ENCODE measurements at places on chromosomes 3 and 15. TPM values are rescaled to one million over a fixed set of nuclear protein-coding genes. Genes with fewer than 3 reads are reported as not detected.

- H3K4me3 ChIP-seq, result no peak overlapping the region
- H3K27me3 ChIP-seq, result no peaks in the 10 kb centered on the region
- no peaks in the 10 kb centered on the region for H3K36me3 ChIP-seq
- no peaks in the 10 kb centered on the region for H3K4me1 ChIP-seq
- H3K27ac ChIP-seq, result no peak overlapping the region
Measured at GRCh38 chr3:176951144-176951543, 246.1 kb downstream of the TBL1XR1 start.

DNA sequence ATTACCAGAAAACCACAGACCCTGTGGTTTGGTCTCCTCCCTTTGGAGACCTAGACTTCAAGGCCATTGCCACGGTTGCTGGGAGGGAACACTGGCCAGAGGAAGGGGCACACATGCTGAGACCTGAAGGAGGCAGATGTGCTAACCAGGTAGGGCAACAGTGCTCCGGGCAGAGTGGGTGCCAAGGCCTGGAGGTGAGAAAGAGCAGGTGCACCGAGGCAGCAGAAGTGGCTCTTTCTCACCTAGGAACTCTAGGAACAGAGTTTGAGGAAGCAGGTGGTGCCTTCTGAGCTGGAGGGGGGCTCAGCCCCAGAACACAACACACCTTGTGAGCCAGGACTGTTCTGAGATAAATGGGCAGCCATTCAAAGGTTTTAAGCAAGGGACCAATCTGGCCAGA is 106.1 kb downstream of the MEGF11 start:
- peaks cover 7% of the 10 kb centered on the region for H3K4me1 ChIP-seq
- H3K27me3 ChIP-seq, result no peaks in the 10 kb centered on the region

DNA sequence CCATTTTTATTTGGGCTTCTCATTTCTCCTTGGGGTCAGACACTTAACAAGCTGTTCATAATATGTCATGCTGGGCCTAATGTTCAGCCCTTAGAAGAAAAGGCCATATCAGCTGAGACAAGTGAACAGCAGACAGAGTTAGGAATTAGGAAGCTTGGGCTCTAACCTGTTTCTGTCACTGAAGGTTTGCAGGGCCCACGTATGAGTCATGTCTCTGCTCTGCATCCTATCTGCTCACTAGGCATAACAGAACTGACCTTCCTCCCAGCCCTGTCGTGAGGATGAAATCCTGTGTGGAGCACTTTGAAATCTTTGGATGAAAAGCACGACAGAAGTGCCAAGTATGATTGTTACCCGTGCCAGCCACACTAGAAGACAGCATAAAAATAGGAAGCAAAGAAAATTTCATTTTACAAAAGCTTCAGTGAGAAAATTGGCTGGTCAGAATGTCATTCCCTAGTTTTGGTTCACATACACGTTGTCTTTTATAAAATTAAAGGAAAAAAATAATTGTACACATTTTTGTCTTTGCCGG is 26.5 kb upstream of the CD47 start:
- no peaks in the 10 kb centered on the region for H3K36me3 ChIP-seq
- no peak overlapping the region for H3K27ac ChIP-seq
- DNase-seq, result no peak
- H3K27me3 ChIP-seq, result no peaks in the 10 kb centered on the region
- no peak overlapping the region for H3K4me3 ChIP-seq

Gene SLC28A2
- 4.0 TPM for total RNA-seq

DNA sequence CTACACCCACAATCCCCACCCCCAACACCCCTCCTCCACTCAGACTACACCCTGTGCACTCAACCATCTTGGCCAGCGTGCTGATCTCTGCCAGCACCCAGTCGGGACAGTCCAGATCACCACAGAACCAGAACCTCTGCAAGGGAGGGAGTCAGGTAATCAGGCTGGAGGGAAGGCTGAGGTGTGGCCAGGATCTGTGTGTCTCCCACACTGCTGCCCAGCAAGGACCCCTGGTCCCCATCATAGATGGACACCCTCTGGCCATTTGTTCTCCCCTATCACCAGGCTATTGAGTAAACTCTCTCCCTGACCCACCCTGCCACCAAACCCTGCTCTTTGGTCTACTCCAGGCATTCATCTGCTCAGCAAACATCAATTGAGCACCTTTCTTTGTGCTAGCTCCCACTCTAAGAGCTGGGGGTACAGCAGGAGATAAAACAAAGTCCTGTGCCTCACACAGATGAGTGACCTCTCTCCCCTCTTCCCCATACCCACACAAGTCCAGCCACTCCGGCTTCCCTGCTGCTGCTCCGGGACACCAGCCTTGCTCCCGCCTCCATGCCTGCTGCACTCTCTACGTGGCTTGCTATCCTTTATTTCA is 134.8 kb downstream of the TBC1D2B start:
- H3K36me3 ChIP-seq, result no peaks in the 10 kb centered on the region
- H3K27ac ChIP-seq, result no peak overlapping the region
- no peaks in the 10 kb centered on the region for H3K27me3 ChIP-seq
- no peak overlapping the region for H3K4me3 ChIP-seq
- DNase-seq, result peak; percentile 42

GRCh38 chr15:47987908-47988532 is 132.8 kb upstream of the SLC24A5 start:
- H3K4me1 ChIP-seq, result peaks cover 5% of the 10 kb centered on the region
- H3K36me3 ChIP-seq, result no peaks in the 10 kb centered on the region
- peak; percentile 58 for DNase-seq
- no peak overlapping the region for H3K27ac ChIP-seq
- H3K4me3 ChIP-seq, result no peak overlapping the region

DNA sequence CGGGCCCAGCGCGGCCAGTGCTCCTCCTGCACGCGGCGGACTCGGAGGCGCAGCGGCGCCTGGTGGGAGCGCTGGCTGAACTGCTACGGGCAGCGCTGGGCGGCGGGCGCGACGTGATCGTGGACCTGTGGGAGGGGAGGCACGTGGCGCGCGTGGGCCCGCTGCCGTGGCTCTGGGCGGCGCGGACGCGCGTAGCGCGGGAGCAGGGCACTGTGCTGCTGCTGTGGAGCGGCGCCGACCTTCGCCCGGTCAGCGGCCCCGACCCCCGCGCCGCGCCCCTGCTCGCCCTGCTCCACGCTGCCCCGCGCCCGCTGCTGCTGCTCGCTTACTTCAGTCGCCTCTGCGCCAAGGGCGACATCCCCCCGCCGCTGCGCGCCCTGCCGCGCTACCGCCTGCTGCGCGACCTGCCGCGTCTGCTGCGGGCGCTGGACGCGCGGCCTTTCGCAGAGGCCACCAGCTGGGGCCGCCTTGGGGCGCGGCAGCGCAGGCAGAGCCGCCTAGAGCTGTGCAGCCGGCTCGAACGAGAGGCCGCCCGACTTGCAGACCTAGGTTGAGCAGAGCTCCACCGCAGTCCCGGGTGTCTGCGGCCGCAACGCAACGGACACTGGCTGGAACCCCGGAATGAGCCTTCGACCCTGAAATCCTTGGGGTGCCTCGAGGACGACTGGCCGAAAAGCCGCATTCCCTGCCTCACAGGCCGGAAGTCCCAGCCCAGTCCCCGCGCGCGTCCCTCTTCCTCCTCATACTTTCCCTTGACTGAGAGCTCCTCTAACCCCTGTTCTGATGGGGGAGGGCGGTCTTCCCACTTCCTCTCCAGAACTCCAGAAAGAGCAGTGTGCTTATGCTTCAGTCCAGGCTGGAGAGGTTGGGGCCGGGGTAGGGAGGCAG is 1.4 kb upstream of the IL17RC start:
- peak overlapping the region; percentile 7 for H3K27ac ChIP-seq
- peak; percentile 88 for DNase-seq
- H3K4me3 ChIP-seq, result peak overlapping the region; percentile 77
- H3K27me3 ChIP-seq, result peaks cover 10% of the 10 kb centered on the region
- no peaks in the 10 kb centered on the region for H3K4me1 ChIP-seq

GRCh38 chr15:72231833-72232478 is 966 bp upstream of the PKM start:
- peaks cover 25% of the 10 kb centered on the region for H3K36me3 ChIP-seq
- H3K4me3 ChIP-seq, result peak overlapping the region; percentile 99
- peak; percentile 63 for DNase-seq

- peaks cover 4% of the 10 kb centered on the region for H3K4me1 ChIP-seq
- no peaks in the 10 kb centered on the region for H3K27me3 ChIP-seq
- H3K27ac ChIP-seq, result no peak overlapping the region
- peak overlapping the region; percentile 12 for H3K4me3 ChIP-seq
- H3K36me3 ChIP-seq, result peaks cover 3% of the 10 kb centered on the region
Measured at GRCh38 chr3:179194931-179195330, 46.8 kb downstream of the PIK3CA start.

GRCh38 chr15:63763476-63764123 is 70.1 kb downstream of the HERC1 start:
- H3K4me3 ChIP-seq, result no peak overlapping the region
- H3K27ac ChIP-seq, result peak overlapping the region; percentile 22
- H3K27me3 ChIP-seq, result no peaks in the 10 kb centered on the region
- DNase-seq, result no peak
- no peaks in the 10 kb centered on the region for H3K36me3 ChIP-seq

Gene UBXN7
- 109 TPM for total RNA-seq

DNA sequence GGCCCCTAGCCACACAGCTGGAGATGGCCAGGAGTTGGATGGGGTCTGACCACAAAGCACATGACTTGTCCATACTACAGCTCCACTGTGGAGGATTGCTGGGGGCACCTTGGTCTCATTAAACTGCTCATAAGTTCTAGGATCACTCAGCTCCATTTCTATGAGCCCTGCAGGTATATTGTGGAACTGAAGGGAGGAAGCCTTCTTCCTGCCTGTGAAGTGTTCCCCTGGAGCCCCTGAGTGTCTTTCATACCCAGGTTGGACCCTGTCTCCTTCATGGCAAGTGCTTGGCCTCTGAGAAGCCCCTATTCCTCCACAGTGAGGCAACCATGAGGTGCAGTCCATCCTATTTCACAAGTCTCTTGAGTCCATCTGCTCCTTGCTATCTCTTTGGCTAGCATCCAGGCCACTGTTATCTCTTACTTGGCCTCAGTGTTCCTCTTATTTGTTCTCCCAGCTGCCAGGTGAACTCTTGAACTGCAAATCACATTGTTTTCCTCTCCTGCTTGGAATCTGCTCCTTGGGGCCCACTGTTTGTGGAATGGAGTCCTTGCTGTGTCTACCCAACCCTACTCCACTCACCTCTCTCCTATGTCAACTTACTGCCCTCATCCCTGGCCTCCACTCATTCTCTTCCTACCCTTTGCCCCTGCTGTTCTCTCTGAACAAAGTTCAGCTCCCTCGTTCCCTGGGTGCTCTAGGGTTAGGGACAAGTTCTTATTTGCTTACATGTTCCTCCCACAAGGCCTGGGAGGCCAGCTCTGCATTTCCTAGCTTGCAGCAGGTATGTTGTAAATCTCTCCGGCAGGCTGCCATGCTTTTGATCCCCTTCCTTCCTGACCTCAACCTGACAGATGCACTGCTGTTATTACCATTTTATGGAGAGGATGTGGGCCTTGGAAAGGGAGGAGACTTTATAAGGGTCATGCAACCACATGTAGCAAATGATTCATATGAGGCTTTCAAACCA is 1.2 kb downstream of the ACOX2 start:
- H3K27me3 ChIP-seq, result no peaks in the 10 kb centered on the region
- peak overlapping the region; percentile 34 for H3K4me3 ChIP-seq
- no peaks in the 10 kb centered on the region for H3K36me3 ChIP-seq
- peaks cover 27% of the 10 kb centered on the region for H3K4me1 ChIP-seq

GRCh38 chr3:41223078-41223477 is 23.8 kb downstream of the CTNNB1 start:
- H3K36me3 ChIP-seq, result peaks cover 49% of the 10 kb centered on the region
- H3K4me3 ChIP-seq, result no peak overlapping the region
- H3K4me1 ChIP-seq, result no peaks in the 10 kb centered on the region
- no peaks in the 10 kb centered on the region for H3K27me3 ChIP-seq

GRCh38 chr3:113274425-113275257 is 63.3 kb downstream of the BOC start:
- no peaks in the 10 kb centered on the region for H3K4me1 ChIP-seq
- peak overlapping the region; percentile 96 for H3K27ac ChIP-seq
- no peak overlapping the region for H3K4me3 ChIP-seq
- H3K36me3 ChIP-seq, result no peaks in the 10 kb centered on the region
- DNase-seq, result no peak

GRCh38 chr15:53759411-53759931 is at the start of gene WDR72:
TSS of gene WDR72 (minus strand) at chr15:53759663. CDS start at chr15:53733149, 26,514 bp downstream.
- H3K27me3 ChIP-seq, result peaks cover 38% of the 10 kb centered on the region
- H3K4me1 ChIP-seq, result no peaks in the 10 kb centered on the region
- no peak within 1 kb of the TSS for H3K27ac ChIP-seq
- no peaks in the 10 kb centered on the region for H3K36me3 ChIP-seq
- H3K4me3 ChIP-seq, result peak within 1 kb of the TSS; percentile 77
- DNase-seq, result peak; percentile 88

GRCh38 chr15:91897585-91898372 is 44.3 kb downstream of the SLCO3A1 start:
- no peaks in the 10 kb centered on the region for H3K27me3 ChIP-seq
- H3K4me1 ChIP-seq, result no peaks in the 10 kb centered on the region
- no peak overlapping the region for H3K4me3 ChIP-seq
- H3K27ac ChIP-seq, result no peak overlapping the region
- DNase-seq, result no peak

Gene MYH15
- 0.15 TPM for total RNA-seq

- peaks cover 15% of the 10 kb centered on the region for H3K36me3 ChIP-seq
- no peak overlapping the region for H3K4me3 ChIP-seq
- H3K27me3 ChIP-seq, result no peaks in the 10 kb centered on the region
Measured at GRCh38 chr3:189952272-189952671, 168.4 kb downstream of the P3H2 start.

GRCh38 chr3:182892226-182892625 is 88.1 kb downstream of the DCUN1D1 start:
- no peaks in the 10 kb centered on the region for H3K4me1 ChIP-seq
- peaks cover 20% of the 10 kb centered on the region for H3K36me3 ChIP-seq
- no peaks in the 10 kb centered on the region for H3K27me3 ChIP-seq
- DNase-seq, result no peak
- H3K4me3 ChIP-seq, result no peak overlapping the region
- H3K27ac ChIP-seq, result no peak overlapping the region

DNA sequence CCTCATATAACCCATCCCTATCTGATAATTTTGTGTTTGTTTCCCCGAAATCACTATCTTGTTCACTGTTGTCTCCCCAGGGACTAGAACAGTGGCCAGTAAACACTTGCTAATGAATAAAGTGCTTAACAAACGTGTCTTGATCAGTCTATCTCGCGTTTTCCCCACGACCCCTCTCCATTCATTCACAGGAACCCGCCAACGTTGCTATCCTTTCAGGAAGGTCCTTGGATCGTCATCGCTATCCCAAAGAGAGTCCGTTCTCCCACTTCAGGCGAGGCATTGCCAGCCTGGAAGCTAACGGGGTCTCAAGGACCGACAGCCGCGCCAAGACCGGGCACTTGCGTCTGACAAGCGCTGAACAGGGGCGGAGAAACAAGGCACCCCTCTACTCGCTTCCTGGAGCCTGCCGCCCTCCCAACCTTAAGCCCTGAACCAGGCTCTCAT is 344 bp downstream of the LINS1 start:
- H3K36me3 ChIP-seq, result peaks cover 23% of the 10 kb centered on the region
- no peaks in the 10 kb centered on the region for H3K4me1 ChIP-seq
- DNase-seq, result no peak
- H3K4me3 ChIP-seq, result peak overlapping the region; percentile 91

Gene SKOR1
- 0.23 TPM for total RNA-seq

Data from endodermal cell (in vitro differentiated cells).